ENCODE measurements at places on chromosomes 4 and X.

GRCh38 chrX:29043746-29044145 is 456.5 kb downstream of the IL1RAPL1 start:
- H3K4me1 ChIP-seq: no peaks in the 10 kb centered on the region
- H3K4me3 ChIP-seq: no peak overlapping the region
- H3K27ac ChIP-seq: no peak overlapping the region
- DNase-seq: no peak

DNA sequence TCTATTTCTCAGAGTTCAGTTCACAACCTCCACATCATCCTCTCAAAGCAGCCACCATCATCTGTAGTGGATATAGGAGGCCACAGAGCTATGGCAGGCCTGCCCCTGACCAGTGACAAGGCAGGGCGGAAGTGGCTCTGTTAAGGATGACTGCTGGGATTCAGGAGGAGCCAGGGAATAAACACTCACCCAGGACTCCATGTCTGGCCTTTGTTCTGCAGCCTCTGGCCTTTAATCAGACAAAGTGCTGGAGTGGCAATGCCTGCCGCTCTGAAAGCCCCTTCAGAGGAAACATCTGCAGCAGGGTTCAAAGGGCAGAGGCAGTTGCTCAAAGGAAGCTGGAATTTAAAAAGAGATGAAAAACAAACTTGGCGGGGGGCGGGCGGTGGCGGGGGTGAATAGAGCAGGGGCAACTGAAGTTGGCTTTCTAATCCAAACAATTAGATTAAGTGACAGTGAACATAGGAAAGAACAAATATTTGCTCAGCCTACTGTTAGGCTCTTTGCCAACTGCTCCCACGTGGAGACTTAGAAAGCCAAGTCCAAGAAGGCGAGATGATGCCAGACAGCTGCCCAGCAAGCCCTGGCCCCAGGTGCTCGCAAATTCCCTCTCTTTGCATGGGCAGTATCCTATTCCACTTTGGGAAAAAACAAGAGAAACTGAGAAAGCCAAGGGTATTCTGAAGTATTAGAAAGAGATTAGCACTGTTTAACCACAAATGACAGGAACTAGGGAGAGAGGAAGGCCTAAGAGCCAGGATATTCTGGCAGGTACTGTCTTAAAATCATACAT is 5.5 kb downstream of the MPP1 start:
- no peaks in the 10 kb centered on the region for H3K36me3 ChIP-seq
- peak overlapping the region; percentile 33 for H3K27ac ChIP-seq
- H3K4me1 ChIP-seq: peaks cover 12% of the 10 kb centered on the region
- DNase-seq: no peak
- no peaks in the 10 kb centered on the region for H3K27me3 ChIP-seq

- H3K4me3 ChIP-seq: no peak overlapping the region
- H3K36me3 ChIP-seq: peaks cover 20% of the 10 kb centered on the region
- no peaks in the 10 kb centered on the region for H3K27me3 ChIP-seq
- peaks cover 56% of the 10 kb centered on the region for H3K4me1 ChIP-seq
- no peak overlapping the region for H3K27ac ChIP-seq
These were observed 10.2 kb downstream of the PDGFC start for GRCh38 chr4:156961196-156962057.

- no peaks in the 10 kb centered on the region for H3K36me3 ChIP-seq
- no peak for DNase-seq
- no peak overlapping the region for H3K4me3 ChIP-seq
- no peaks in the 10 kb centered on the region for H3K27me3 ChIP-seq
These were observed 595.7 kb upstream of the ATOH1 start for GRCh38 chr4:93232883-93233282.

- no peak for DNase-seq
- H3K36me3 ChIP-seq: no peaks in the 10 kb centered on the region
- H3K27me3 ChIP-seq: no peaks in the 10 kb centered on the region
- no peak overlapping the region for H3K4me3 ChIP-seq
- no peak overlapping the region for H3K27ac ChIP-seq
These were observed 85.5 kb downstream of the TACR3 start for GRCh38 chr4:103634236-103634635.
